ENCODE measurements at places on chromosomes 11 and 22.
A peak's percentile ranks its signal among the peaks of the same experiment; 100 is the strongest.

- peak; percentile 56 for DNase-seq
These were observed 697 bp downstream of the RNF169 start for GRCh38 chr11:74749127-74749964.

GRCh38 chr22:48018346-48018745 is 1255.9 kb downstream of the TBC1D22A start:
- no peak for DNase-seq

DNA sequence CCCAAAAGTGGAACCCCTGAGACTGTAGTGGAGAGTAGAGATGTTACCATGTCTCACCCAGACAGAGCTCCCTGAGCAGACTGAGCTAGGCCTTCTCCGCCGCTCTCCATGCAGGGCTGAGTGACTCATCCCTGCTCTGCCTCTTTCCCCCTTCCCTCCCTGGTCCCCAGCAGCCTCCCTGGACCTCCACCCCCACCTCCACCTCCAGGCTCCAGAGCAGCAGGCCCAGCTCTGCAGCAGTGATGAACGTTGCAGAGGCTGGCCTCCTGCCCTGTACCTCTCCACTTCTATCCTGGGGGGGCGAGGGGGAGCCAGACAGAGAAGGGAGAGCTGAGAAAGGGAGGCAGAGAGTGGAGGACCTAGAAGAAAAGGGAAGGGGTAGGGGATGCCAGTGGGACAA is 19.3 kb upstream of the ARAP1 start:
- DNase-seq = no peak

DNA sequence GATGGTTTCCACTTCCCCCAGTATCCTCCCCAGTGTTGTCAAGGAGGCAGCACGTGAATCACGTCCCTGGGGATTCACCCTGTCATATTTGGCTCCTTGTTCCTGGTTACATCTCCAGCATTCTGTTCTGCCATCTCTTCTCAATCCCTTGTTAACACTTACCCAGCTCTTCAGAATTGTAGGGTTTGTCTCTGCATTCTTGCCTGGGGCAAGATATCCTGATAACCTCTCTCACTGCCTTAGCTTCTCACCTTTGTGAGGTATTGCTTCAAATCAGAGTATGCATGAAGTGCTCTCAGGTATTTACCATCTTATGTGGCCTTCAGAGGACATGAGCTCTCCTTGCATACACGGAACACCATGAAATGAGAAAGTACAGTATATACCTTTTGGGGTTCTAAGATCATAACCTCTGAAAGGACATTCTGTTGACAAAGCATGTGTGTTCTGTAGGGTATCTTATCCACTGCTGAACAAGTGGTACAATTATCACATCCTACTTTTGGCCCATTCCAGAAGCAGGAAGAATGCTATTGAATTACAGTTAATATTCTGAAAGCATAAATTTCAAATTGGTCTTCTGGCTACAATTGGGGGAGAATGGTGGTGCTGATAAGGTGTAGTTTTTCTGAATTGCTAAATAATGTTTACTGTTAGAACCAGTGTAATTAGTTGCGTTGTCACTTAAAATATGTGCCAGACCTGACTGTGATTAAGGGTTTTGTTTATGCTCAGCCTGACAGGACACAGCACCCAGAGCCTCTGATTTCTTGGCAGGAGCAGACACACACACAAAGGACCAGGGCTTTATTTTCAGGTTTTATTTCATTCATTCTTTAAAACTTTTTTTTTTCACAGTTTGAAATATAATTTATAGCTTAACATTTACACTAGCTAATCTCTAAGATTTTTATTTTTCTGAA is 32.7 kb downstream of the VSTM5 start:
- DNase-seq = no peak

- DNase-seq = no peak
These were observed 9.3 kb downstream of the MSANTD4 start for GRCh38 chr11:106012744-106013143.

DNA sequence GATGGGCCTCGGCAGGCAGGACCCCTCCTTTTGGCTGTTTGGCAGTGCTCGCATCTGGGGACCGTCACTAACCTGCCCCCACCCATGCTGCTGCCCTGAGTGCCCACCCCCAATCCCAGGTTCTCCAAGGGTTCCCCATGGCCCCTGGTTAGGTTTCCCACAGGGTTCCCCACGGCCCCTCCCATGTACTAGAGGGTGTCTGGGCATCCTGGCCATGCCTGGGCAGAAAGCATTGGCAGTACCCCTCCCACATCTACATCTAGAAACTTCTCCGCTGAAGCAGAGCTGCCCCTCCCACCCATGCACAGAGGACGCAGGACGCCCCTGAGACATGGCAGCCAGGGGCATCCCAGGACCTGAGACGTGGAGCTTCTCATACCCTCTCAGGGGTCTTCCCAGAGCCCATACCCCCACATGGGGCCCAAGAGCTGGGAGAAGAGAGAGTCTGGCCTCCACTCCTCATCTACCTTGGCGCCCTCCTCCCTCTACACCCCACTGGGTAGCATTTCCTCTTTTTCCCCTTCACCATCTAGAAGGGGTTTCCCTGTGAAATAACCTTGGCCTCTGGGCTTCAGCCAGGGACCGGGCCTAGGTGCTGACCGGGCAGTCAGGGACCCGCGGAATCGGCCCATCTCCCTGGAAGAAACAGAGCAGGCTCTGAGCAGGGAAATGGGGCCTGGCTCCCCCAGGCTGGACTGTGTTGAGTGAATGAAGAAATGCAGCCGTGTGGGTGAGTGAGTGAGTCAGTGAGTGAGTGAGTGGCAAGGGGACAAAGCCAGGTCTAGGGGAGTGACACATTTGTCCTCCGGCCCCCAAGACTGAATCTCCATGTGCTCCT is 987.3 kb downstream of the BRD1 start:
- DNase-seq = no peak
